HT1080 (cell line): ENCODE measurements at places on chromosomes 6 and 20.
A peak's percentile ranks its signal among the peaks of the same experiment; 100 is the strongest.

GRCh38 chr6:45730232-45730631 is 285.4 kb downstream of the CLIC5 start:
- no peak for DNase-seq

DNA sequence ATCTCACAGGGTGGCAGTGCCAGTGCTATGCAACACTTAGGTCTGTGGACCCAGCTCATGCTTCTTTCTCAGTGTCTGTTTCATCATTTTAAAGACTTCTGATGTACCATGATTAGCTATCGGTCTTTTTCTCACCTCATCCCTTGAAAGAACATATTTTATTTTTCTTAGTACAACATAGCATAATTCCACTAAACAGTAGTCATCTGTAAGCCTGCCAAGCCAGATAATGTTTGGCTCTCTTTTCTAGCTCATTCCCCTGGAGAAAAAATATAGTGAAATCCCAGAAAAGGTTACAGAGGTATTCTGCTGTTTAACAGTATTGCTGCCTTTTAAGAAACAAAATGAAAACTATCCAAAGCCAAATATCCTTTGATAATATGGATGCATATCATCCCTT is 177.0 kb upstream of the MMS22L start:
- DNase-seq: no peak

DNA sequence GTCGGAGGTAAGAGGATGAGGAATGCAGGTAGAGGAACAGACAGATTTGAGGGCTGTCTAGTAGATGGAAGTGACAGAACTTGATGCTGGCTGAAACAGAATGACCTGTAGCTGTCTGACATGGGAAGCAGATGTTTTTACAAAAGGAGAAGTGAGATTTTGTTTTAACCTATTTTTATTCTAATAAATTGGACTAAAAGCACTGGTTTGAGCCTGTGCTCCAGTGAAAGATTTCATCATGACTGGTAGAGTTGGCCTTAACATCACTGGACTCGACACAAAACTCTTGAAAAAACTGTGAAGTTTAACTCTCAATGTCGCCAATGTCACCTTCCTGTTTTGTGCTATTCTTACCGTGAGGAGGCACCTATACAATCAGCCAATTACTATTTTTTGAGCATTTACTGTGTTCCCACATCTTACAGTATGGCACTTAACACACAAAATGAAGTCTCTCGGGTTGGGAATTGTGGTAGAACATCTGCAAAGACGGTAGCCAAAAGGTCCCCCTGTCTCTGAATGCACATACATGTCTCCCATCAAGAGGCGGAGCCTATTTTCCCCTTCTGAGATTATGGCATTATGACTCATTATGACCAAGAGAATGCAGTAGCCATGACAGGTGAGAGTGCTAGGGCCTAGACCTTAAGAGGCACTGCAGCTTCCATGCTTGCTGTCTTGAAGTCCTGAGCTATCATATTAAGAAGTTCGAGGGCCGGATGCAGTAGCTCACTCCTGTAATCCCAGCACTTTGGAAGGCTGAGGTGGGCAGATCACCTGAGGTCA is 93.2 kb downstream of the FOXF2 start:
- peak; percentile 61 for DNase-seq

DNA sequence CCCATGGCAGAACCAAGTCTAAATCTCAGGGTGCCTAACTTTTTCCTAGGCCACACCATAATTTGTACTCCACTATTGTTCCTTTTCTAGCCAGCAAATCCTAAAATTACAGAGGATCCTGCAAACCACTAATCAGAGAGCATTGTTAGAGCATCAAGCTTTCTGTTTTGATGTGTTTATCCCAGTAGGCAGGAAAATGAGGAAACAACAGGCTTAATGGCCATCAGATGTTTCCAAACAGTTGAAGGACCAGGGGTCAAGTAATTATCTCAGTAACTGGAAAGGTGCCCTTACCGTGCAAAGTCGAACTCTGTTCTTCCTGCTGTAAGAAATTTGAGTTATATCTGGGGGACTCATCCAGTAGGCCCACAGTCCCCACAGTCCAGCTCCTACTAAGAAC is 58.7 kb downstream of the RALY start:
- DNase-seq: no peak

- no peak for DNase-seq
Measured at GRCh38 chr20:49769048-49769581, 43.5 kb upstream of the SLC9A8 start.

- no peak for DNase-seq
Measured at GRCh38 chr6:150249261-150249660, 106.4 kb downstream of the PPP1R14C start.

DNA sequence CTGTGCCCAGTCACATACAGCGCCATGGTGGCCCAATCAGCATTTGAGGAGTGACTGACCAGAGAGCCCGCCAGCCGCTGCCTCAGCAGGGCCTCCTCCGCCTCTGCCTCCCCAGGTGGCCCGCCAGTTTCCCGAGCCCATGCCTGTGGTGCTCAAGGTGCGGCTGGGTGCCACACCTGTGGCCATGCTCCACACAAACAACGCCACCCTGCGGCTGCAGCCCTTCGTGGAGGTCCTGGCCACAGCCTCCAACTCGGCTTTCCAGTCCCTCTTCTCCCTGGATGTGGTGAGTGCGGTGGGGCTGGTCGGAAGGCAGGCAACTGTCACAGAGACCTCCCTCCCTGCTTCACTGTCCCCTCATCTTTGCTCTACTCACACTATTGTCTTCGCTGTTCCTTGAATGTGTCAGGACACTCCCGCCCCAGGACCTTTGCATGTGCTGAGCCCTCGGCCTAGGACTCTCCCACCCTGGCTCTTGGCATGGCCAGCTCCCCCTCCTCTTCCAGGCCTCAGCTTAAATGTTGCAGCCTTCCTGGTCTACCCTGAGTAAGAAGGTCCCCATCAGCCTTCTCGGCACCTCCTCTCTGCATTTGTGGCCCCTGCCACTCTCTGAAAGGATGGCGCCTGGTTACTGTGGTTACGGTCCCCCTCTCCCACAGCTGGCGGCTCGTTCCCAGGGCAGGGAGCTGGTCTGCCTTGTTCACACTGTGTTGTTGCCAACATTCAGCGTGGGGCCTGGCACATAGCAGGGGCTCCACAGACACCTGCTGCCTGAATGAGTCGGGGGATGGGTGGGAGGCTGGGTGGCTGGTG is 11.8 kb upstream of the BPIFB6 start:
- DNase-seq: no peak

- DNase-seq: no peak
Measured at GRCh38 chr6:110468731-110469130, 7.7 kb downstream of the SLC22A16 start.

DNA sequence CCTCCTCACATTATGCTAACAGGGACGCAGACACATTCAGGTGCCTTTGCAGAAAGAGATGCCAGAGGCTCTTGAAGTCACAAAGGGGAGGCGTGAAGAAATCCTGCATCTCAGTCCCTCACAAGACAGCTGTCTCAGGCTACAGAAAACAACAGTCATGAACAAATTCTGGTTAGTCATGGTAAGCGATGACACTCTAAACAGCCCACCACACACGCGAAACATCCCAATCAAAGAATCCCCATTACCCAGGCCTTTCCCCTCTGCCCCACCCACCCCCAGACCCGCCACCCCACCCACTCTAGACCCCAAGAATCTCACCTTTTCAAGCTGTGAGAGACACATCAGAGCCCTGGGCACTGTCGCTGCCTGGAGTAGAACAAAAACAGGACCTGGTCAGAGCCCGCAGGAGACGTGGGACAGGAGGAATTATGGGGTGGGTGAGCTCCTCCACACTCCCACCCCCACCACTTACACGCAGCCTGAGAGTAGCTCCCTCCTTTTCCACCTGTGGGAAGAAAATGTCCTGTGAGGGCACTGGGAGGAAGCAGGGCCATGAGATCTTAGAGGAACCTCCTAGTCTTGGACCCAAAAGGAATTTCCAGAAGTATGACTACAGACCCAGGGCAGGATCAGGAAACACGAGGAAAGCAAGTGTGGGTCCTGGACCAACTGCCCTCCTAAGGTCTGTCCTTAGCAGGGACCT is 2.7 kb downstream of the HLA-B start:
- no peak for DNase-seq

DNA sequence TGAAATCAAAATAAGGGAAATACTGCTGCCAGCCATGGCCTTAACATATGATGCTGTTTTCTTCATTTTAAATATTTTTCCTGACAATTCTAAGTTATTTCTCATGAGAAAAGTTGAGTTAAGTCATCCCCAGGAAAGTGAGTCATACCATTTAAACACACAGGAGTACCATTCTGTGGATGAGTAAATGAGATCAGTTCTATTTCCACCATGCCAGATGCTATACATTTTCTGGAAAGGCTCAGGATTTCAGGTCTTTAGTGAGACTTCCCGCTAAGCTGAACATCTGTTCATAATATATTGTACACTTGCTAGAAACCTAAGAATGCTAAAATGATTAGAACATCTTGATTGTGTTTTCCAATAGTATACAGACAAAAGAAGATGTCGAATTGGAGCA is 256.2 kb upstream of the MANEA start:
- peak; percentile 73 for DNase-seq

DNA sequence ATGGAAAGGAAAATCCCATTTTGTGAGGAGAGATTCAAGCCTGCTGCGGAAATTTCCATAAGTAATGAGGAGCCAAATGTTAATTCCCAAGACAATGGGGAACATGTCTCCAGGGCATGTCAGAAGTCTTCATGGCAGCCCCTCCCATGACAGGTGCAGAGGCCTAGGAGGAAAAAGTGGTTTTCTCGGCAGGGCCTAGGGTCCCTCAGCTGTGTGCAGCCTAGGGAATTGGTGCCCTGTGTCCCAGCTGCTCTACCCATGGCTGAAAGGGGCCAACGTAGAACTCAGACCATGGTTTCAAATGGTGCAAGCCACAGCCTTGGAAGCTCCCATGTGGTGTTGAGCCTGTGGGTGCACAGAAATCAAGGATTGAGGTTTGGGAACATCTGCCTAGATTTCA is 269.9 kb downstream of the TBC1D32 start:
- no peak for DNase-seq

DNA sequence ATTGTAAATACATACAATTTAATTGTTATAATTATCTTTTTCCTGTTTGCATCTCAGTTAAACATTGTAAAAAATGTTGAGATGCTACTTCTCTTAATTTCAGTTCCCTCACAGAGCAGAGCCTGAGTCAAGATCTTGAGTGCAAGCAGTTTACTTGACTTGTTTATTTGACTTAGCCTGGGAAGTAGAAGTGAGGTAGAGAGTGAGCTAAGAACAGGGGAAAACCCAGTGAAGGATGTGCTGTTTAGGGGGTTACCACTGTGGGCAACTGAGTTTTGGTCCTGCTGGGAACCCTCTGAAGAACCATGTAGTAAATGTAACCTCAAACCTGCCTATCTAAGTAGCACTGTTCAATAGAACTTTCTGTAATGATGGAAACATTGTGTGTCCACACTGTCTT is 495.2 kb upstream of the FLRT3 start:
- DNase-seq: no peak

DNA sequence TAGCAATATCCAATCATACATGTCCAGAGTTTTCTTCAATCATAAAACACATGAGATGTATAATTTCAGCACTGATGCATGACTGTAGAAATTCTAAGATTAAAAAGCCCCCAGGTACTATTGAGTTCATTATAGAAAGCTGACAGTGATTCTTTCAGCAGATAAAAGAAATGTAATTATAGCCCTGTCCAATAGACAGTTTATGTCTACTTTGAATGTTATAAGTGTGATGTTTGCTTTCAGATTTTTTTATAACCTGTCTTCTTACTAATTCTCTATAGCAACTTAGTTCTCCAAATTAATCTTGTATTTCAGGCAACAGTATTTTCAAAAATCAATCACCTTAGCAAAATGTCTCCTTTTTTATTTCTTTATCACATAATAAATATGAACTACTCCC is 13.5 kb upstream of the FKBP1C start:
- DNase-seq: no peak

DNA sequence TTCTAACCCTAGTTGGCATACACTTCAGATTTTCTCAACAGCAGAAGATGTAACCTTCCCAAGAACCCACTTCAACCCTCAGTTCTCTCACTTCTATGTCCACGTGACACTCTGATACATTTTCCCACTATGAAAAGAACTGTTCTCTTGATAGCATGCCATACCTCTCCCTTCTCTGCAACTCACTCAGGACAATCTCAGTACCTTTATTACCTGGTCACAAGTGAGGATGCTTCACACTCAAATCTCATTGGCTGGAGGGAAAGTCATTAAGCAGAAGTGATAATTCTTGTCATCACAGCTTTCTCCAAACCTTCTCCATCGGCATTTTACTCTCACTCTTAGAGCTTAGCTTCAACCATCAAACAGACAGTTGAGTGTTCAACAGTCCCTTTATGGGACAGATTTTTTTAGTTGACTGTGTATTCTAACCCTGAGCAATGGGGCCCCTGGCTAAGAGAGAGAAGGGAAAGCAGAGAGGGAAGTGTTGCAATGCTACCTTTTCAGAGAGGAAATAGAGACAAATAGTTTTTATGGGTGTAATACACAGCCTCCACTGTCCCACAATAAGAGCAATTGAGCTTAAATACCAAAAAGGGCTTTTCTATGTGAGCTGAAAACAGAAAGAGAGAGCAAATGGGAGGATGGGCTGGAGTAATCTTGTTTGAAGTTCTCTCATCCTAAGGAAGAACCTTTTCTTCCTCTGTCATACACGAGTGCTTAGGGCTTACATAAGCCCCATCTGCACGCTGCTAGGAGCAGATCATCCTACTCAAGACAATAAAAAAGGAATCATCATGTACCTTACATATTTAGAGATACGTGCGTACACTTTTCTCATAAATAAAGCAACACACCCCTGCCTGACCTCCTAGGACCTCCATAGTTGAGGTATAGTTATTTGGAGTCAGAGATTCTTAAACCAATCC is 16.0 kb downstream of the HLA-DPA1 start:
- no peak for DNase-seq

DNA sequence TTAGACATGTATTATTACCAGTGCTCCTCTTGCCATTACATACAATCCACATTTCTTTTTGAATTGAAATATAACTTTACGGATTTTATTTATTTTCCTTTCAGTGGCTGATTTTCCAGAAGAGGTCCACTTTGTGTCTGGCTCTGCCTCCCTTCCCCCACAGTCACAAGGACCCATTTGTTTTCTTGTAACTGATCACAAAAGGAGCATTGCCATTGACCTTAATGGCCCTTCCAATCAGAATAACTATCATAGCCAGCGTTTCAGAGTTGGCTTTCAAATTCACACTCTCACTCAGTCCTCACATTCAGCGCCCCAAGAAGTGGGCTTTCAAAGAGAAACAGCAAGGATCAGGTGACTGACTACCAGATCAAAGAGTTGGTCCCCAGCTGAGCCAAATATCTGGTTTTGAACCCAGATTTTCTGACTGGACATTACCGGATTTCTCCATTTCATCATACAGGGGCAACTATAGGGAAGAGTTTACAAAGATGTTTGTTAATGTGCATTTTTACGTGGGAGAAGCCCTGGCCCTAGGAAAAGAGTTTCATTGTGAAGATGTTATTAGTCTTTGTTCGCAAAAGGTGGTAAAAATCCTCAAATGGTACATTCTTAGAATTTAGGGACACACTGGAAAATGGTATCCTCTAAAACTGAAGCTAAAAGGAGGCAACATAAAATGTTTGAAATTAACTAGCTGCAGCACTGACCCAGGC is 2.0 kb upstream of the SLC22A23 start:
- no peak for DNase-seq

DNA sequence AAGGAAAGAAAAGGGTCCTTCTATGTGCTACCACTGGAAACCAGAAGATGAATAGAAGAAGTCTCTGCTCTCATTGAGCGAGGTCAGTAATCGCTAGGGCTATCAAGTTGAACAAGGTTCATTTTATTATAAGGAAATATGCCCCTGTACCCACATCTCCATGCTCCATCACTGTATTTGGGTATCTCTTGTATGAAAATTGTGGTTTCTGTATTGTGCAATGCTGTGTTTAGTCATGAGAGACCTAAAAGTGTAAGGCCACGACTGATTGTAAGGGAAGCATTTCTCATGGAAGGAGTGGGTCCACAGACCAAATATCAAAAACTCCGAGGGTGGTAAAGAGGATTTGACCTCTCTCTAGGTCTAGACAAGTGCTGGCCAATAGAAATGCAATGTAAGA is 3.6 kb upstream of the HS3ST5 start:
- no peak for DNase-seq
